ENCODE measurements at places on chromosomes 4 and X. TPM values are rescaled to one million over a fixed set of nuclear protein-coding genes. Genes with fewer than 3 reads are reported as not detected.

DNA sequence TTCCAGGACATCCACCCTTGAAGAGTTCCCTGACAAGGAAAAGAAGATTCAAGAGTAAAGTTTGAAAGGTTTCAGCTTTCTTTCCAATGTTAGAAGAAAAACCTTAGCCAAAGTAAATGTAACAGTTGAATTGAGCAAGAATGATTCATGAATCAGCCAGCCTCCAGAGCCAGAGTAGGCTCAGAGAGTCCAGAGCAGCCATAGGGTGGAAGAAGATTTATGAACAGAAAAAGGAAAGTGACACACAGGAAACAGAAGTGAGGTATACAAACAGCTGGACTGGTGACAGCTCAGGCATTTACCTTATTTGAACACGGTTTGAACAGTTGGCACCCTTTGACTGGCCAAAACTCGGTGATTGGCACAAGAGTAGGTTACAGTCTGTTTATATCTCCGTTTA, 63.2 kb downstream of the QDPR start:
- DNase-seq = peak; percentile 50

- DNase-seq = peak; percentile 50
Observed at GRCh38 chr4:105088110-105088879, 58.4 kb upstream of the TET2 start.

DNA sequence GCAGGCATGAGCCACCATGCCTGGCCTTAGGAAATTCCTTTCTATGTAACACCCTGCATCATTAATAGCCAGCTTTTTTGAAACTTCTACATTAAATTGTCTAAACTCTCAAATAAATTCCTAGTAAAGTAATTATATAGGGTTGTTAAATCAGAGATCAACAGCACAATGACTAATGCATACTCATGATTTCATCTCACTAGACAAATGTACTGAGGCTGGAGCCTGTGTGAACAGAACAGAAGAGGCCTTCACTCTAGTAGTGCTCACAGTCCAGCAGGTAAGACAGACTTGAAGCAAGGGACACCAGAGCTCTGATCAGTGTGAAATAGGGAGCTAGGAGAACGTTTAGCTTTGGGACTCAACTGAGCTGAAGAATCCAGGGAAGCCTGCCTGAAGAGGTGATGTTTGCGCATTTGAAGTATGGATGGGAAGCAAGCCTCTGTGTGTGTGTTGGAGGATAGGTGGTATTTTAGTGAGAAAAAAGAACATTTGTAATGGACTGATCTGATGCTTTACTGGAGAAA, 3.9 kb downstream of the ZFP42 start:
- DNase-seq = no peak

The FOXP3 gene
- not detected for total RNA-seq

The RTL5 gene
- 1.9 TPM for total RNA-seq

The ETDB gene
- not detected for total RNA-seq

All from glomerular endothelial cell (primary cell).